ENCODE measurements at places on chromosomes 12 and 14. TPM values are rescaled to one million over a fixed set of nuclear protein-coding genes. Genes with fewer than 3 reads are reported as not detected.

Gene FITM1
- not detected for total RNA-seq

Gene PRB3
- not detected for total RNA-seq

Gene ERBB3
- total RNA-seq, result 0.35 TPM

Gene PNMA1
- total RNA-seq, result 26.2 TPM

Gene GPR135
- 0.29 TPM for total RNA-seq

Gene POTEM
- not detected for total RNA-seq

Gene HNF1A
- total RNA-seq, result not detected

Gene NAA30
- total RNA-seq, result 12.6 TPM

Gene IL31
- total RNA-seq, result not detected

Gene PMCH
- total RNA-seq, result not detected

Gene KRT5
- not detected for total RNA-seq

Gene IPO4
- 79.0 TPM for total RNA-seq

Gene CFAP54
- 2.6 TPM for total RNA-seq

Gene DNAH10
- under 0.01 TPM for total RNA-seq

Gene PLCZ1
- not detected for total RNA-seq

Gene C1S
- 70.9 TPM for total RNA-seq

Gene GDF11
- 15.9 TPM for total RNA-seq

Gene GLIPR1L2
- total RNA-seq, result 0.18 TPM

Gene CLEC9A
- not detected for total RNA-seq

Gene CCDC184
- 1.1 TPM for total RNA-seq

Gene IFNG-AS1
- not detected for total RNA-seq

Gene CDCA4
- total RNA-seq, result 20.5 TPM

Gene SPTB
- total RNA-seq, result under 0.01 TPM

Gene AICDA
- not detected for total RNA-seq

Gene MAP3K9
- 2.9 TPM for total RNA-seq

Measured in myometrial cell (primary cell).